NCI-H82 (cell line): ENCODE measurements at places on chromosomes 3 and 15.

GRCh38 chr3:148957586-148957985, 33.8 kb upstream of the GYG1 start:
- peak; percentile 71 for DNase-seq

DNA sequence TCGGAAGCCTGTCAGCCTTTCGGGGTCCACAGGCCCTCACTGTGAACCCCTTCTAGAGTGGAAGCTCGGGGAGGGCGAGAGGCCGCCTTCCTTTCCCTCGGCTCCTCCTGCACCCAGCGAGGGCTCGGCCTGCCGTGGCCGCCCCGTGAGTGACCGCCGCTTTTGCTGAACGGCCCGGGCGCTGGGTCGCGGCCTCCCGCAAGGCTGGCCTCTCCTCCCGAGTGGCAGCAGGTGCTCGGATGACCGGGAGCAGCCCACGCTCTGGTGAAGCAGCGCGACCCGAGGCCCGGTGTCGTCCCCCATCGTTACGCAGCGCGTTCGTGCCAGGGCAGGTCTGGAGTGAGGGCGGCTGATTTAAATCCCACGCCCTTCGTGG, 53.8 kb downstream of the LRRK1 start:
- no peak for DNase-seq

DNA sequence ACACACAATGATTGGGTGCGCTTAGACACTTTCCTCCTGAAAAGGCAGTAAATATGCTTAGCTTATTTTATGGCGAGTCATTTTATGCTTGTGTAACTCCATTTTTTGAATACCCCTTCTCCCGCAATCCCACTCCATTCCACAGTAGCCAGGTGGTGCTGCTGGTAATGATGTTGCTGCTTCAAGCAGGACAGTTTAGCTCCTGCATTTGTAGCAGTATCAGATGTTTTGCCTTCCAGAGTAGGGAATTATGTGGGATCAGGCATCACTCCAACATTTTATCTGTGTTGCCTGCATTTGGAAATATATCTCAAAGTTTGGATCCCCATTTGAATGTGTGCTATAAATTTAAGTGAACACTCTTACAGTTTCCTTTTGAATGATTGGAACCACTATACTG, 302.1 kb upstream of the SGO1 start:
- DNase-seq = no peak

DNA sequence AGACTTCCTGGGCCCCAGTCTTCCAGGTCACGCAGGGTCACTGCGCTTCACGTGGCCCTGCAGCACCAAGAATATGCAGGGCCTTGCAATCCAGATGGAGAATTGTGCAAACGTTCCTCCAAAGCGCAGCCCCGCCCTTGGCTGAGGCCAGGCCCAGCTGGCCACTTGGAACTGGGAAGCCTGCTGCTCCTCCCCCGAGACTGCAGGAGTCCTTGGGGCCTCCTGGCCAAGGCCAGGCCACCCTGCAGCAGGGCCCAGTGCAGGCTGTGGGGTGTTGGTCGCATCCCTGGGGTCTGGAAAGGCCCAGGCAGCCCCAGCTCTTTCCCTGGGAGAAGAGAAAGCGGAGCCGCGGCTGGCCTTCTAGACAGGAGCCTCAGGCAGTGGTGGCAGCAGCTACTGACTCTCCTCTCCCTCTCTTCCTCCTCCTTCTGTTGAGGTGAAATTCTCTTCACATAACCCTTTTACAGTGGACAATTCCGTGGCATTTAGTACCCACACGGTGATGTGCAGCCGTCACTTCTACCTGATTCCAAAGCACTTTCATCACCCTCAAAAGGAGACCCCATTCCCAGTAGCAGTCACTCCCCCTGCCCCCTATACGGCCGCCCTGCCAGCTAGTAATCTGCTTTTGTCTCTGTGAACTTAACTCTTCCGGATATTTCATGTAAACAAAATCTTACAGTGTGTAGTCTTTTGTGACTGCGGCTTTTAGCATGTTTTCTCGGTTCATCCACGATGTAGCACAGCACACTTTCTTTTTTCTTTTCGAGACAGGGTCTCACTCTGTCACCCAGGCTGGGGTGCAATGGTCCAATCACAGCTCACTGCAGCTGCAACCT, 103.9 kb downstream of the TMEM266 start:
- DNase-seq = peak; percentile 84

DNA sequence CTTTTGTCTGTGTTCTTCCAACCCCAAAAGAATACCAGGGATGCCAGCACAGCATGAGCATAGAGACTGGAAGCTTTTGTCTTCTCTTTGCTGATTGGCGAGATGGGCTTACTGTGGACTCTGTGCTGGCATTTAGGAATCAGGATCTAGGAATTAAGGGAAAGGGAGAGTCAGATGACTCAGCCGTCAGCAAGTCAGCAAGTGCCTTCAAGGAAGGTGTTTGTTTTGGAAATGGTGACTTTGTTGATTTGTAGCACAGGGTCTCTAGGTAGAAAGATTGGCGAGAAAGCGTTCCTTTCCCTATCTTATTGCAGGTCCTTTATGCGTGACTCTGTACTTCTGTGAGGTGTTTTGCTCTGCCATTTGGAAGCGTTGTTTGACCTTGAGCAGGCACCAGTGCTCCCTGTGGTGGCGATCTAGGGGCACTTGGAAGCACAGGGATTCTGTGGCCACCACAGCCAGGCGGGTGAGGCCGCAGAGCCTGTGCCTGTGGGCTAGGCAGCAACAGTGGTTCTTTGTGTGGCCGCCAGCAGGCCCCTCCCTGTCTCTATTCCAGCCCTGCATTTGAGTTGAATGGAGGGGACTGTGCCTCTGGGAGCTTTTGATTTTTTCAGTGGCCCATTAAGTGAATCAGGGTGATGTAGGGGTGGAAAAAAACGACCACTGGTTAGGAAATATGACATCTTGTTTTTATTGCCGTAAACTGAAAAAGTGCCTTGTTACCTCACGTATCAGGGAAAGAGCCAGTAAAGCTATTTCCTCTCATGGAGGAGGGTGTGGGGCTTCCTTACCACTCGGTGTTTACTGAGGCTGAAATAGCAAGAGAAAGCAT, 19.0 kb downstream of the FAN1 start:
- no peak for DNase-seq

DNA sequence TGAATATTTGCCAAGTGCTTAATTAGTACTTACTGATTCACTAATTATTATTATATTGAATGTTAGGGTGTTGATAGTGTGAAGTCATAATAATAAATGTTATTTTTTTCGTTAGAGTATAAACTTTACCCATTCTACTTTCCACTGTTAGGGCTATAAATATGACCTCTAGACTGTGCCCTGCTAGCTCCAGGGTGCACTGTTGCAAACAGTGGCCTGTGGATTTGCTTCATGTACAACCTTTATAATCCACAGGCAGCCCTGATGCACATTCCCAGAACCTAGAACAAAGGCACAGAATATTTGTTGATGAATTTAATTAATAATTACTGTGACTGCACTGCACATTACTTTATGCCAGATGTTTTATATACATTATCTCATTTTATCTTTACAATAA, 28.8 kb upstream of the LEKR1 start:
- DNase-seq = no peak

DNA sequence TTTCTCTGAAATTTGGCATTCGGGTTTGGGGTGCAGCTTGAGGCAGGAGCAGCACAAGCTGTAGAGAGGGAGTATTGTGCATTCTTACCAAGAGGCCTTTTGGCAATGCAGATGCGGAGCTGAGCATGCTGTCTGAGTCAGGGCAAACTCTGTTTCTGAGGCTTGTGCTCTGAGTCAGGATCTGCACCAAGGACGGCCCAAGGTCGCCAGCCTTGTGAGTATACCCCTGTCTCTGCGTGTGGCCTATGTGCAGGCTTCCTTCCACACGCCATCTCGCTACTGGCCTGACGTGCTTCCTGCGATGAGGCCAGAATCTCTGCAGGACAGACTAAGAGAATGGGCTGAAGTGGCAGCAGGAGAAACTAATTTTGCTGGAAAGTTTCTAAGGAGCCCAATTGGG, 83.8 kb upstream of the ROPN1 start:
- DNase-seq = no peak

GRCh38 chr3:70061096-70061495, 61.6 kb downstream of the SAMMSON start:
- DNase-seq = no peak

DNA sequence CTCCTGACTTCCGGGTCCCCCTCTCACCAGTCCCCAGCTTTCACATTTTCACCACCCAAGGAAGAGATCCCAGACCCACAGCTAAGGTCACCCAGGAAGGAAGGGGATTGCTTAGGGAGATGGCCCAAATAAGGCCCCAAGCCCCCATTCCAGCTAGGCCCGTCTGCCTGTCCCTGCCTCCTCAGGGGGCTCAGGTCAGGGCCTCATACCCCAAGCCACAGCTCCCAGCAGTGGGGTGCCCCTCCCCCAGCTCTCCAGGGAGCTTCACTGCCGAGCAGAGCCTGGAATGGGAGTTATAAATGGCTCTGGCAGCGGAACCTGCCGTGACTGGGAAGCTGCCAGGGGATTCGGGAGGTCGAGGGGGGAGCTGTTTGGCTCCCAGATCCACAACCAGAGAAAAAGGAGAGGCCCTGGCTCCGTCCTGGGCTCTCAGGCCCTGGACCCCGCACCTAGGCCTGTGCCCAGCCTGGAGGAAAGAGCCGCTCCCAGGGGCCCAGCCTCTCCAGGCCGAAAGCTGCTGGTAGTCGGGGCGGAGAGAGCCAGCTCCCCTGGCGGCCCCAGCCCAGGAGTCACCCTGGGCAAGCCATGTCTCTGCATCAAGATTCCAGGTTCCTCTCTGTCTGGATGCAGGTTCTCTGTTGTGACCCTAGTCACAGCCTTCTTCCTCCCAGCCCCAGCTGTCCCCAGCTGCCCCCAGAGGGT, 550 bp downstream of the CCDC9B start:
- peak; percentile 69 for DNase-seq

DNA sequence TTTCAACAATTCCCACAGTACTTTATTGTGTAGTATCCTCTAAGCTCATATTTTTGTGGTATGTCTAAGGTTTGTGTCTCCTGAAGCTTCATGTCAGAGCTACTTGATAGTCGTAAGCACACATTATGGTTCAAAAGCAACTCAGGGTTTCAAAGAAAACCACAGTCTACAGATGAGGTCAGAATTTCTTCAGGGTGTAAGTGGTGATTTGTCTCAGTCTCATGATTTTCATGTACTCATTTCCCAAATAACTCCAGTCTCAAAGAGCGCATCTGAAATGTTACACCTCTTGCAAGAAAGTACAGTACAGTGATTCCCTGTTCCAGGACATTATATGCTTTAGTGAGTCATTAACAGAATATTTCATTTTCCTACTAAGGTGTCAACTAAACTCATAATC, 47.5 kb upstream of the SSR3 start:
- DNase-seq = no peak

- peak; percentile 19 for DNase-seq
Measured at GRCh38 chr3:54710954-54711353, 216.9 kb downstream of the LRTM1 start.

GRCh38 chr3:184658223-184658928, 53.5 kb downstream of the MAGEF1 start:
- peak; percentile 41 for DNase-seq

DNA sequence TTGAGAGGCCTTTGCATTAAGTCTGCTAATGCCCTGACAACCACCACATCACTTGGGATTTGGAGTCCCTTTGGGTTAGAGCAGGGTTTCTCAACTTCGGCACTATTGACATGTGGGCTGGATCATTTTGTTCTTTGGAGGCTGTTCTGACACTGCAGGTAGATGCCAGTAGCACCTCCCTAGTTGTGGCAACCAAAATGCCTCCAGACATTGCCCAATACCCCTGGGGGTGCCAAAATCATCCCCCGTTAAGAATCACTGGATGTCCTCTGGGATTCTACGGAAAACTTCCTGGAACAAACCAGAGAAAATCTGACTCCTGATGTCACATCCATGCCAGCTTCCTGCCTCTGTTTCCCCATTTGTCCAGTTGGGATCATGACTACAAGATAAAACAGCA, 37.2 kb upstream of the BLM start:
- no peak for DNase-seq

- peak; percentile 18 for DNase-seq
Measured at GRCh38 chr3:15844889-15845288, 47.1 kb upstream of the ANKRD28 start.

GRCh38 chr3:124882816-124883747, 4.1 kb downstream of the ITGB5 start:
- no peak for DNase-seq

GRCh38 chr3:82927309-82928253, 1166.1 kb upstream of the GBE1 start:
- DNase-seq = peak; percentile 6

DNA sequence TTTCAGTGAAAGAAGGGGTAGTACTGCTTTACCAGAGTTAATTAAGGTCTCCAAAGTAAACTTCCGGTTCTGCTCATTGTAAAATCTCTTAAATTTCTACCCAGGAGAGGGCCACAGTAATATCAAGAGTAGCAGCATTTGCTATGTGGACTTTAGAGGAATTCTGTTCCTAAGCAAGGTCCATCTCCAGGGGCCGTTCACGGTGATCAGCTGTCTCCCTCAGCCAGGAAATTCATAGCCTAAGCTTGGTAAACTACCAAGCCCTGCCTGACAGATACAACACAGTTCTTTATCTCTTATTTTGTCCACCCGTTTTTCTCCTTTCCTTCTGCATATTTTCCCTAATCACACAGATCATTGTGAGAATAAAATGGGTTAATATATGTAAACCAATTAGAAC, 2.3 kb downstream of the DUT start:
- peak; percentile 23 for DNase-seq

DNA sequence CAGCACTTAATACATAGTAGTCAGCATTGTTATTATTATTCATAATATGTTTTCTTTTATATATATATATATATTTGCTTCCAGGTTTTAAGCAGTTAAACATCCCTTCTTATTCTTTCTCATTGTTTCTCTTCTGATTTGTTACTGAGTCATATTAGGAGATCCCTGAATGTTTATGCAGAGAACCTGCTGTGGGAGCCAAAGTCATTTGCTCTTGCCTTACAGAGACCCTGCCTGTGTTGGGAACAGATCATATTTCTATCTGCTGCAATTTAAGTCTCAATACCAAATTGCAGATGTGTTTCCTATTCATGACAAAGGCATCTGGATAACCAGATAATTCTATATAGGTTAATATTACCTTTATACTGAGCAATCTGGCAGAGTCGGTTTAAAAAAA, 323.0 kb upstream of the UMPS start:
- DNase-seq = no peak

DNA sequence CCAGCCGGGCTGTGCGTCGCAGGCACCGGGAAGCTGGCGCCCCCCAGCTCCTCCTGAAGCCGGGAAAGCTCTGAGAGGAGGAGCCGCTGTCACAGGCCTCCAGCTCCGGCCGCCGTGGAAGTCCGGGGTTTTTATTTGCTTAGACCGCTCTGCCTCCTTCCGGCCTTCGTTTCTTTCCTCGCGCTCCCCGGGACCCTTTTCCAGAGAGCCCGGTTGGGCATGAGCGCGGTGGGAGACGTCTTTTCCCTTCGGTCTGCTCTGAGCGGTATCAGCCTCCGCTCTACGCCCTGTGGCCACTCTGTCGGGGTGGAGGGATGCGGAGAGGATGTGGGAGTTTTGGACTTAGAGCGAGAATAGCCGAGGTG, 559 bp downstream of the SENP5 start:
- peak; percentile 69 for DNase-seq

GRCh38 chr3:133881939-133882825, 13.5 kb downstream of the RAB6B start:
- DNase-seq = no peak
